ENCODE measurements at places on chromosomes 7 and 10.
A peak's percentile ranks its signal among the peaks of the same experiment; 100 is the strongest.

GRCh38 chr10:78416031-78417011 lies 382.7 kb downstream of the RPS24 start:
- DNase-seq: no peak

- DNase-seq: no peak
Measured at GRCh38 chr7:50594136-50594535, 28.9 kb upstream of the DDC start.

DNA sequence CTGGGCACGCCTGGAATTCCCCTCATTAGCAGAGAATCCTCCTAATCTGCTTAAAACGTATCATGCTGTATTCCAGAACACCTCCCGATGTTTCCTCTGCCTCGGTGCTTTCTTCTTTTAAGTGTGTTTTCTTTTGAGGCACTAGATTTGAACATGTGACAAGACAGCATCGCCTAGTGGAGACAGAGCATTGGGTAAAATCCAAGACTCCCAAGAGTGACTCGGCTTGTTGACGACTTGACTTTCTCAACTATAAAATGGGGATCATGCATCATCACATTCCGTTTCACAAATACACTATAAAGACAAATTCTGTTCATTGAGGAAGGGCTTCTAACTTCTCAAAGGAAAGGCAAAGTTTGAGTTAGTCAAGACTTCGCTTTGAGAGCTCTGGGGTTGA lies 105.6 kb upstream of the RNF32 start:
- no peak for DNase-seq

DNA sequence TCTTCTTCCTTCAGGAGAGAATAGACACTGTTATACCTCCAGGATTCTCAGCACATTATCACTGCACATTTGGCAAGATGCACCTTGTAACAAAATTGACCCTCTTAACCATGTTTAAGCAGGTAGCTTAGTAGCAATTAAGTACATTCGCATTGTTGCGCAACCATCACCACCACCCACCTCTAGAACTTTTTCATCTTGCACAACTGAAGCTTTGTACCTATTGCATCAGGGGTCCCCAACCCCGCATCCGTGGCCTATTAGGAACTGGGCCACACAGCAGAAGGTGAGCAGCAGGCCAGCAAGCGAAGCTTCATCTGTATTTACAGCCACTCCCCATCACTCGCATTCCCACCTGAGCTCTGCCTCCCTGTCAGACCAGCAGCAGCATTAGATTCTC lies 29.9 kb upstream of the SMURF1 start:
- DNase-seq: no peak

GRCh38 chr7:141335164-141335563 lies 216.0 kb upstream of the AGK start:
- no peak for DNase-seq

DNA sequence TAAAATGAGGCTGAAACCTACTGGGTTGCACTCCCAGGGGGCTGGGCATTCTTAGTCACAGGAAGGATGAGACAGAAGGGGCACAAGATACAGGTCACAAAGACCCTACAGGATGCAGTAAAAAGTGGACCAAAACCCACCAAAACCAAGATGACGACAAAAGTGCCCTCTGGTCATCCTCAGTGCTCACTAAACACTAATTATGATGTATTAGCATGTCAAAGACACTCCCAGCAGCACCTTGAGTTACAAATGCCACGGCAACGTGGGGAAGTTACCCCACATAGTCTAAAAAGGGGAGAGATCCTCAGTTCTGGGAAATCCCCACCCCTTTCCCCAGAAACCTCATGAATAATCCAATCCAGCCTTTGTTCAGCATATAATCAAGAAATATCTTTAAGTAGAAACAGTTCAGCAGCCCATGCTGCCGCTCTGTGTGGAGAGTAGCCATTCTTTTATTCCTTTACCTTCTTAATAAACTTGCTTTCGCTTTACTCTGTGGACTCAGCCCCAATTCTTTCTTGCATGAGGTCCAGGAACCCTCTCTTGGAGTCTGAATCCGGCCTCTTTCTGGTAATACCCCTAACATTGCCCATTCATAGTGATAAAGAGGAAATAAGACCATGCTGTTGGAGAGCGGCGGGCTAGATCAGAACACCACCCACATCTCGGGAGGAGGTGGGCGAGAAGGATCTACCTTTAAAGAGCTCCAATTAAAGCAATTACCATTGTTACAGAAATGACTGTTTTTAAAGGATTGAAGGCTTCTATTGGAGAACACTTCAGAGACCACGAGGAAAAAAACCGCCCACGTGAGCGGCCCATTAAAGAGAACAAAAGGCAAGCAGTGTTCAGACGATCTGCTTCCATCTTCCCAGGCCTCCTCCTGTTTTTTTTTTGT lies 170.9 kb downstream of the USP6NL start:
- DNase-seq: no peak

- DNase-seq: peak; percentile 36
Measured at GRCh38 chr7:108648989-108649388, 79.3 kb downstream of the DNAJB9 start.

GRCh38 chr7:94486216-94486615 lies 23.4 kb upstream of the CASD1 start:
- DNase-seq: no peak

- DNase-seq: peak; percentile 69
Measured at GRCh38 chr7:101728128-101728527, 89.3 kb upstream of the CUX1 start.

GRCh38 chr10:67819768-67820204 lies 18.2 kb downstream of the DNAJC12 start:
- no peak for DNase-seq

- no peak for DNase-seq
Measured at GRCh38 chr7:7672545-7673239, 32.1 kb downstream of the UMAD1 start.

GRCh38 chr10:79181227-79181626 lies 112.5 kb downstream of the ZMIZ1 start:
- no peak for DNase-seq

DNA sequence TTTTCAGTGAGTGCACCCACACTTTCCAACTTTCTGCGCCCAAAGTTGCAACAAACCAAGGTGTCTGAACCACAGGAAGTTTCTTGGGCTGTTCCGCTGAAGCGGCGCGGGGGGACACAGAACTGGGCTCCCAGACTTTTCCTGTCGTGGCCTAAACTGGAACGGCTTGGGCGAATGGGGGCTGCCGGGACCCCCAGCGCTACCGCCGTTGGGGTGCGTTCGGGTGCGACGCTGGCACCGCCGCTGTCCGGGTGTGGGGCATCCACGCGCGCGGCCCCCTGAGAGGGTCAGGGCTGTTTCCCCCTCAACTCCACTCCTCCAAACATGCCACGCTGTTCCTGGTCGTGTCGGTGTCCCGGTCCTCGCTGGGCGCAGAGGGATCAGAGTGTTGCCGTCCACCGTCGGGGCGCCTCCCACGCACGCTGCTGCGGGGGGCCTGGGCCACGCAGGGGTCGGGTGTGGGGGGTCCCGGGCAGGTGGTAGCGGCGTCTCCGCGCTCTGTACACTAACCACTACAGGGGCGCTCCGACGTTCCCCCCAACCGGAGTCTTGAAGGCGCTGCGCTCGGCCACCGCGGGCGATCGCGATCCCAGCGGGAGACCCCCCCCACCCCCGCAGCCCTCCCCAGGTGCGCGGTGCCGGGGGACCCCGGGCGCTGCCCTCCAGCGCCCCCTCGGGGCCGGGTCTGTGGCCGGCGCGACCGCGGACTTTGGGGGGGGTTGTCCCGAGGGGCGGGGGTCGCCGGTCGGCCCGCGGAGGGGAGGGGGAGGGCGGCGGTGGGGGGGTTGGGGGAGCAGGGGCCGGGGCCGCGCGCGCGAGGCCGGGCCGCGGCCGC lies 2.2 kb upstream of the CUX1 start:
- DNase-seq: peak; percentile 51

- DNase-seq: no peak
Measured at GRCh38 chr7:37391791-37392672, 56.6 kb downstream of the ELMO1 start.

- DNase-seq: no peak
Measured at GRCh38 chr10:47276576-47277351, 23.2 kb upstream of the GDF10 start.

GRCh38 chr7:43083106-43083505 lies 29.3 kb upstream of the HECW1 start:
- no peak for DNase-seq

DNA sequence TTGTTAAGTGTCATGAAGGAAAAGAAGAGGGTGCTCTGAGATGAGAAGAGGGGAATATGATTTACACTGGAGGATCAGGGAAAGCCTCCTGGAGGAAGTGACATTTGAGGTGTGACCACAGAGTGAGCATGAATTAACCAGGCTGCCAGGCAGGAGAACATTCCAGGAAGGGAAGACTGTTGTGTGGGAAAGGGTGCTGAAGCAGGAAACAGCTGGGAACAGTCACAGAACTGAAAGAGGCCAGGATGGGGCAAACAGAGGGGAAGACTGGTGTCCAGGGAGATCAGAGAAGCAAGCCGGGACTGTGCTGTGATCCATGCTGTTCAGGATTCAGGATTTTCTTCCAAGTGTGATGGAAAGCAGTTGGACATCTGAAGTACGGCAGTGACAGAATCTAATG lies 14.9 kb downstream of the HIPK2 start:
- no peak for DNase-seq

GRCh38 chr7:78924581-78924980 lies 528.9 kb downstream of the MAGI2 start:
- DNase-seq: peak; percentile 73

DNA sequence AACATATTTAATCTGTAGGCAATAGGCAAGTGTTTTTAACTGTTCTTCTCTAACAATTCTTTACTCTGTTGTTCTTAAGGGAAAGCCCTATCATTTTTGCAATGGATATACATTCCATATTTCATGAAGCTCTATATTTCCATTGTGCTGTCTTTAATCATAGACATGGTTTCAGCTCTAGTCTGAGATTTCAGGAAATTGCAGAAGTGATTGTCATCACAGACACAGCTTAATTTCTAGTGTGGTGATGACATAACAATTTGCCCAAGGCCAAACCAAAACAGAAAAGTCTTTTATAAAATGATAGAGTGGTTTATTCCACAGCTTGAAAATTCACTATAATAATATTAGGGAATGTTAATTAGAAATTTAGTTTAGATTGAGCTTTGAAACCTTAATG lies 494.1 kb upstream of the SEMA3A start:
- DNase-seq: no peak

- DNase-seq: no peak
Measured at GRCh38 chr10:269440-270074, 134.3 kb downstream of the ZMYND11 start.

GRCh38 chr7:117458977-117459583 lies 20.7 kb upstream of the CFTR start:
- DNase-seq: peak; percentile 11

GRCh38 chr10:81027706-81028105 lies 490.0 kb downstream of the SH2D4B start:
- no peak for DNase-seq

DNA sequence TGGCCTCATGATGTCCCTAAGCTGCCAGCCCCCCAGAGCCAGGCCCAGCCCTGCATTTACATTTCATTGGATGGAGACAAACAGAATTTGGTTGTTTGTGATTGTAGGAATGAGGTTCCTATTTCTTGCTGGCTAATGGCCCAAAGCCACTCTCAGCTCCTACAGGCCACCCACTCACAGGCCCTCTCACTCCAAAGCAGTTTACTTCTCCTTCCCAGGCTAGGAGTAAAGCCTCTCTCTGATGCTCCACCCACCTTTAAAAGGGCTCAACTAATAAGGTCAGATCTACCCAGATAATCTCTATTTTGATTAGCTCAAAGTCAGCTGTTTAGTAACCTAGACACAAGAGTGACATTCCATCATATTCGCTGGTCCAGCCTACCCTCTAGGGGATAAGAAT lies 11.2 kb upstream of the CUZD1 start:
- DNase-seq: no peak

- no peak for DNase-seq
Measured at GRCh38 chr10:14349081-14349480, 18.4 kb upstream of the FRMD4A start.

- no peak for DNase-seq
Measured at GRCh38 chr10:132420981-132421846, 24.2 kb downstream of the PWWP2B start.

DNA sequence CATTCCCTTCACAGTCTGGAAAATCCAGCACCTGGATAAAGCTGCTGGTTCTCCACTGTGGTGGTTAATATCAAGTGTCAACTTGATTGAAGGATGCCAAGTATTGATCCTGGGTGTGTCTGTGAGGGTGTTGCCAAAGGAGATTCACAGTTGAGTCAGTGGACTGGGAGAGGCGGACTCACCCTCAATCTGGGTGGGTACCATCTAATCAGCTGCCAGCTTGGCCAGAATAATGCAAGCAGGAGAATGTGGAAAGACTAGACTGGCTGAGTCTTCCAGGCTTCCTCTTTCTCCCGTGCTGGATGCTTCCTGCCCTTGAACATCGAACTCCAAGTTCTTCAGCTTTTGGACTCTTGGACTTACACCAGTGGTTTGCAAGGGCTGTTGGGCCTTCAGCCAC lies 48.4 kb downstream of the C10orf143 start:
- no peak for DNase-seq

DNA sequence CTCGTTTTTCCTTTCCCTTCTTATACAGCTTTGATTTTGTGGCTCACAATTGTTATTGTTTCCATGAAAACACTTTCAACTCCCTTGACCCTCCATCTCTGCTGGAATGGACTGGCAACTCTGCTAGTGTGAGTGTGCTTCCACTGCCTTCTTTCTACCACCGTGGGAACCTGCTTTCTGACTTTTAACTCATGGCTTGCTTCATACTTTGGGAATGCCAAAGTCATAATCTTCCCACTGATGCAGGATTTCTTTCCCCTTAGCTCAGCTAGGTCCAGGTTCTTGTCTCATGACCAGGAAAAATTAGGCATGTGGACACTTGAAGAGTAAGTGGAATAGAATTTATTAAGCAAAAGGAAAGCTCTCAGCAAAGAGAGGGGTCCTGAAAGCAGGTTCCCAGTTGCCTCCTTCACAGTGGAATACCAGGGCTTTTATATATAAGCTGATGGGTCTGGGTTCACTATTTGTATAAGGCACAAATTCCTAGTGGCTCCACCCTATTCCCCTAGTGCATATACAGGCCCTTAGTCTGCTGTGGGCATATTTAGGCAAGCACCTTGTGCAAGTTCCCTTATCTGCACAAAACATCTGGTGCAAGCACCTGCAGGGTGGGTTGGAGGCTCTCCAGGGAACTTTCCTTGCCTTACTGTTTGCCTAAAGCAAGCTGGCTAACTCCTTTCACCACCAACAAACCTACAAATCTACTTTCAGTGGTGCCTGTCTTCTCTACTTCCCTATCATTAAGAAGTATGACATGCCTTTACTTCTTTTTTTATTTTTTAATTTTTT lies 119.5 kb downstream of the CFAP58 start:
- no peak for DNase-seq

- peak; percentile 87 for DNase-seq
Measured at GRCh38 chr7:7736671-7737070, 18.3 kb upstream of the RPA3 start.

DNA sequence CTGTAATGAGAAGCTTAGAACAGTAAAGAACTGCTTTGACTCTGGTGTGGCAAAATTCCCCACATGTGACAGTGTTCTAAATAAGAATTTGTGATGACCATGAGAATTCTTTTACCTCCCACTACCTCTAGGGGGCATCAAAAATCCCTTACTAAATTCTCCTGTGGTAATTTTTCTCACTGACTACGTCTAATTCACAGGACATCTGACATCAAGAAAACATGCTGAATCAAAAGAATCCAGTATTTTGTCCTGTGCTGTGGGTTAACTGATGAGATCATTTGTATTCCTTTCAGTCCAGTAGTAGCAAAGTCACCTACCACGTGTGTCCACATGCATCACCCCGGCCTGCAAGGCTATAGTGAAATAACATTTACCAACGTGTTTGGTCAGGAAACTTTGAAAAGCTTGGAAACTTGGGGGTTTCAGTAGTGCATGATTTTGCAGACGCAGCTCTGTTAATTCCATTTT lies 103.8 kb downstream of the ATE1 start:
- no peak for DNase-seq

GRCh38 chr7:127718340-127718679 lies 66.3 kb downstream of the SND1 start:
- DNase-seq: no peak

All from NCI-H2171 treated with DMSO at 0.1 percent for 48 hours (cell line).